ENCODE measurements at places on chromosomes 13 and 19.

- DNase-seq, result no peak
Measured at GRCh38 chr13:57030671-57031070, 110.0 kb upstream of the PRR20A start.

DNA sequence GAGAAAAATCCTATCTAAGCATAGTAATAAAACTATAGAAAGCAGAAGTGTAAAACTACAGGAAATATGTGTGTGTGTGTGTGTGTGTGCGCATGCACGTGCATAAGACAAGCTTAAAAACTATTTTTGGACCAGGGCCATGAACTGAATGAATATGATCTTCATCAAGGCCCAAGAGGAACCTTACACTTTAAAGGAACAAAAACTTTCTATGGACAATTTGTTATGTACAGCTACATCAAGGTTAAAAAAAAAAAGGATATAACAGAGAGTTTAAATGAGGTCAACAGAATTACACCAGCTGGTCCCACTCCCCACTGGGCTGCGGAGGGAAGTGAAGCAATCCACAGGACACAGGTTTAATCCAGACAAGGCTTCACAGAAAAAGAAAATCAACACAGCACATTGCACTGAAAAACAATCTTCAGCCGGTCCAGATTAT, 151.1 kb downstream of the LHFPL6 start:
- no peak for DNase-seq

GRCh38 chr13:51096131-51096530, 14.9 kb downstream of the C13orf42 start:
- no peak for DNase-seq

GRCh38 chr19:16019691-16020448, 56.4 kb upstream of the TPM4 start:
- DNase-seq, result no peak

- DNase-seq, result no peak
Measured at GRCh38 chr19:16649734-16650133, 10.2 kb downstream of the SMIM7 start.

GRCh38 chr19:38361633-38362075, 12.7 kb upstream of the PSMD8 start:
- DNase-seq, result peak; percentile 62

DNA sequence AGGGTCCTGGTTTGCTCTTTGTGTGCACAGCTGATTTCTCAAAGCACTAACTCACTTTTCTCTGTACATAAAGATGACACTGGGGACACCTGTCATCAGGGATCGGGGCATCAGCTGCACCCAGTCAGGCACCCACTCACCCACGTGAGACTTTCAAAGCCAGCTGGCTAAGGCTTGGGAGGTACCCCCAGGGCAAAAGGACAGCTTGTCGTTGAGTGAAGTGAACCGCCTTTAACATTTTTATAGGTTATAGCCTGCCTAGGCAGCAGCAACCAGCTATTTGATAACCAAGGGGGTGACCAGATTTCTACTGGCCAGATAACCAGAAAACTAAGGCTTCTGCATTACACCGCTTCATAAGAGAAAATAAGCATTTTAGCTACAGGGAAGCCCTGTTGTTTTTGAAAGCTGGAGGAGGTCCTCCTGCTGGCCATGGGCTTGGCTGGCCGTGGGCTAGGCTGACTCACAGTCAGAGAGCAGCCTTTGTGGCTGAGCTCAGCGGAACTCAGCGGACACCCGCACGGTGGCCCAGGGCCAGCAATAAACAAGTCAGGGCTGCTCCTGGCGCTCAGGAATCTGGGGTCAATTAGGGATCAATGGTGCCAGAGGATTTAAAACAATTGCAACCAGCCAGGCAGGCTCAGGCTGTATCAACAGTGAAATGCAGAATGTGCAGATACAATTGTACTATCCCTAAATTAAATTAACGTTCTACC, 57.1 kb downstream of the ALOX5AP start:
- peak; percentile 76 for DNase-seq

- DNase-seq, result no peak
Measured at GRCh38 chr13:30394751-30395191, 27.5 kb upstream of the UBE2L5 start.

- DNase-seq, result no peak
Measured at GRCh38 chr19:50311723-50312635, 17.2 kb downstream of the KCNC3 start.

- DNase-seq, result no peak
Measured at GRCh38 chr19:16726916-16727315, 7.3 kb downstream of the NWD1 start.

GRCh38 chr13:49023431-49023830, 47.7 kb downstream of the FNDC3A start:
- no peak for DNase-seq

- DNase-seq, result no peak
Measured at GRCh38 chr13:113664751-113665596, 2.0 kb upstream of the GRK1 start.

DNA sequence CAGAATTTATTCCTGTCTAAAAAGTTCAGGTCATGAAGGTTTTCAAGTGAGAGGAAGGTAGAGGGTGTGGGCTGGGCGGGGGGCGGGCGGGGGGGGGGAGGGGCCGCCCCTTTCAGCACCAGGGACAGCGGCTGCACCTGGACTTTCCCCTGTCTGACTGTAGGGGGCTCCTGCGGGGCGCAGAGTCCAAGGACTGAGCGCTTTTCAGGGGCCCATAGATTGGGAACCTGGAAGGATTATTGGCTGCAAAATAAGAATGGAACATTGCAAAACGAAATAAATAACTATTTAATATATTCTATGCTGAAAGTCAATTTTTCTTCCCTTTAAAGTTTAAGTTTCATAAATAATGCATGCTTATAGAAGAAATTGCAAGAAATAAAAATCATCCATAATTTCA, 8.9 kb upstream of the CYP4F3 start:
- DNase-seq, result no peak

- DNase-seq, result peak; percentile 17
Measured at GRCh38 chr13:95380468-95381211, 79.4 kb upstream of the ABCC4 start.

- no peak for DNase-seq
Measured at GRCh38 chr13:24194447-24194846, 33.9 kb downstream of the SPATA13 start.

- DNase-seq, result no peak
Measured at GRCh38 chr13:66489172-66489571, 741.0 kb downstream of the PCDH9 start.

DNA sequence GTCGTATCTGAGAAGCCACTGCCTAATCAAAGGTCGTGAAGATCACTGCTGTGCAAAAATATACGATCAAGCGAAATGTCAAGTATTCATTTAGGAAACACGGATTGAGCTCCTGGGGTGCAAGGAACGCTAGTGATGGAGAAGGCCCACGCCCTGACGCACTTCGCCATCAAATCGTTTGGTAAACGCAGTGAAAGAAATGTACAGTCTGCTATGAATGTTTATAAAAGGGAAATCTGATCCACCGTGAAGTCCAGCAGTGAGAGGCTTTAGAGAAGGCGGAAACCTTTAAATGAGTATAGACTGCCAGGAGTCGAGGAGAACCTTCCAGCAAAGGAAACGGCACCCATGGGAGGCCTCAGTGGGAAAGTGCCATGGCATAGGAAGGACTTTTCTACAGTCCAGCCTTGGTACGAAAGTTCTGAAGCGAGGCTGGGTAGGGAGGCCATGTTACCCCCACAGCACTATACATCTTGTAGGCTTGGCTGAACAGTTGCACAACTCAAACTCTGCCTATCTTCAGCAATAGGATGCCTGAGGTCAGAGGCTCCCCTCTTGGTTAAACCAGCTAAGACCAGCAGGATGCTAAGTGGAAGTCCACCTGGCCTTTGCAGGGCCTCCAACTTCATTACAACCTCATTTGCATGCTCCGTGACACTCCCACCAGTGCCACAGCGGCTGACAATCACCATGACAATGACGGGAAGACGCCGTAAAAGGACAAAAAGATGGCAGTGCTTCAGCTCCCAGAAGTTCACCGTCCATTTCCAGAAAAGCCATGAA, 20.4 kb downstream of the PCID2 start:
- no peak for DNase-seq
